GM18507 (cell line): ENCODE measurements at places on chromosomes 2 and 18.
A peak's percentile ranks its signal among the peaks of the same experiment; 100 is the strongest.

- DNase-seq, result peak; percentile 22
Measured at GRCh38 chr2:68157002-68157401, 686 bp upstream of the PNO1 start.

GRCh38 chr2:113842919-113843736 lies 46.8 kb upstream of the ACTR3 start:
- no peak for DNase-seq

DNA sequence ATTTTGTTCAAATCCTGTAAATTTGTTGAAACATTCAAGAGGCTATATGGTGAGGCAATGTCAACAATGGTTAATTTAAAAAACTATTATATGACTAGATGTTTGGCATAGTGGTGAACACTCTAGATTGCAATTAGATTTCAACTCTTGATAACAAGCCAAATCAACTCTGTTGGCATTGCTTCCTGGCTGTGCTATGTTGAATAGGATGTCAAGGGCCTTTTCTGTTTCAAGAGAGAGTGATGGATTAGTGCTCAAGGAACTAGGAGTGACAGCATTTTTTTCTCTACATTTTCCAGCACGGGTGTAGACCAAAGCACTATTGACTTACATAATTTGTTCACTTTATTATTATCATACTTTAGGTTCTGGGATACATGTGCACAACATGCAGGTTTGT lies 172.4 kb upstream of the KCNH7 start:
- no peak for DNase-seq

- DNase-seq, result no peak
Measured at GRCh38 chr2:24352664-24353063, 7.7 kb downstream of the ITSN2 start.

GRCh38 chr2:110873056-110873502 lies 140.7 kb downstream of the ACOXL start:
- DNase-seq, result no peak

DNA sequence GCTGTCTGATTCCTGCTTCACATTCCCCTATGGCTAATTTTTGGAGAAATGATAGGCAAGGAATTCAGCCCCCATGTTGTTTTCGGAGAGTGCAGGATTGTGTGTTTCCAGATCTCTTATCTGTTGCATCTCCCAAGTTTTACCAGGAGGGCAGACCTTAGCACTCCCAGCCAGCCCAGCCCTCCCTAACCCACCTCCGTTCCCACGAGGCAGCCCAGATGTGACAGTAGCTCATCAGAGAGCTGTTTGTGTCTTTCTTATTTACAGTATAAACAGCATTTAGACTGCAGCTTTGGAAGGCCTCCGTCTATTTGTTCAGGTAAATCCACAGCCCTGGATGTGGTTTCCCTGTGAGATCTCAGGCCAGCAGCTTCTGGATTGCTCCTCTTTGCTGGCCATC lies 91.6 kb downstream of the THNSL2 start:
- no peak for DNase-seq

DNA sequence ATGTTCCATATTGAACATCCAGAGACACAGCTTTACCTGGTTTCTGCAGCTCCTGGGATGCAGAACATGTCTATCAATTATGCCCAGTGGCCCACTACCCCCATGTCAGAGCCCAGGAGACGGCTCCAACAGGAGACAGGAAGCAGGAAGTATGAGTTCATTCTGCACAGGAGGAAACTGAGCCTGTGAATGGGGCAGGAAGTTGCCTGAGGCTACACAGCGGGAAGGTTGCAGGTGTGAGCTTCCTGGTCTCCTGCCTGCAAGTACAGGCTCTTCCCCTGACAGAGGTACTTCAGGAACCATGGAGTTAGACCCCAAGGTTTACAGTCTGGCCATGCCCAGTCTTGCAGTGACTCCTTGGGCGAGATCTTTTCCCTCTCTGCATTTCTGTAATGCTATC lies 2.8 kb upstream of the BOK start:
- no peak for DNase-seq

DNA sequence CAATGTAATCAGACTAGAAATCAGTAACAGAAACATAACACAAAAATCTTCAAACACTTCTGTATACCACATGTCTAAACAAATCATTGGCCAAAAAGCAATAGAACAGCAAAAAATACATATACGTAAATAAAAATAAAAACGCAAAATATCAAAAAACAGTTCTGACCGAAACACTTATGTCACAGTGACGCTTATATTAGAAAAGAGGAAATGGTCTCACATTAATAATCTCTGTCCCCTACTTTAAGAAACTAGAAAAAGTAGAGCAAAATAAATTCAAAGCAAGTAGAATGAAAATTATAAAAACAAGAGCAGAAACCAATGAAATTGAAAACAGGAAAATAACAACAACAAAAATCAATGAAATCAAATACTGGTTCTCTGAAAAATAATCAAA lies 41.9 kb downstream of the TMEM131 start:
- no peak for DNase-seq

- no peak for DNase-seq
Measured at GRCh38 chr2:48755473-48755872, at the start of gene LHCGR. Gene LHCGR, minus strand, starts transcription at chr2:48755724. Its CDS starts 53 bp downstream, at chr2:48755671.
